ENCODE measurements at places on chromosomes 7 and 10.

- no peak for DNase-seq
These were observed 38.9 kb upstream of the PLCE1 start for GRCh38 chr10:93954726-93955363.

DNA sequence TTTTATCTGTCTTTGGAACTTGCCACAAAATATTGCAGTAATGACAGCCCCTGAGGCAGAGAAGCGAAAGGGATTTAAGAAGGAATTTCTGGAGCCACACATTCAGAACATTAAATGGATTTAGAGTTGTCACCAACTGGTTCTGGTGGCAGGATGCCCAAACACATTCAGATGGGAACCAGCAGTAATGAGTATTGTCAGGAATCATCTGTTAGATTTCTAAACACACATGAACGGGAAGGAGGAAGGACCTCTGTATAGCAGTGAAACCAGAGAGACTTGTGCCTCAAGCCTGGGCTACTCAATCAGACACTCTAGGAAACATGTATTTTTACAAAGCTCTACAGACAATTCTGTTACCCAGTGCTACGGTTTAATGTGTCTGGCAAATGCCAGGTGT is 103.8 kb upstream of the CCNY start:
- no peak for DNase-seq

GRCh38 chr10:112957640-112958092 is 7.6 kb downstream of the TCF7L2 start:
- DNase-seq = no peak

DNA sequence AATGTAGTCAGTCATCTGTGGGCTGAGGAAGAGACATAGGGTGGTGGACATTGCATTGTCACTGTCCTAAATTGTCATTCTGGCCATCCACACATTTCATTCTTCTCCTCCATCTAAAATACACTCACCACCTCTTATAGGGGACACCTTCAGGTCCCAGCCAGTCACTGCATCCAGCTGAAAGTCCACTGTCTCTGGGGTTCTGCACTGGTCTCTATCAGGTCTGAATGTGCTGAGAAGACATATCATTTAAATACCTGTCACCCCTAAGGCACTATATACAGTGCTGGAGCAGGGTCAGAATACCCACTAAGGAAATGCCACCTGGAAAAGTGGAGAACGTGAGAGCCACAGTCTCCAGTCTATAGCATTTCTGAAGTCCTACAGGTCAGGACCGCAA is 29.6 kb downstream of the SH2D4B start:
- no peak for DNase-seq

DNA sequence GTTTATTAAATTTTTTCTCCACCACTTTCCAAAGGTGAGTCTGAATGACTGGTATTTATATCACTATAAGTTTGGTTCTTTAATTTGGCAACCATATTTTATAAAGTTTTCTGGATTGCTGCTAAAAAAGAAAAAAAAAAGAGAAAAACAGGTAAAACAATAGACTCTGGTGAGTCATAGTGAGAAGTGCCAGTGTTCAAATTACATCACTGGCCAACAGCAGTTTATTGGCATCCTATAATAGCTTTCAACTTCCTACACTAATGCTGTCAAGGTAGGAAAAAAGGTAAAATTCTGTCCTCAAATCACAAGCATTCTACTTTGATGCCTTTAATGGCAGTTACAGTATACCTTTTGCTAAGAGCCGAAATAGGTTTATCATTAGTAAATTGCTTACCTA is 808.8 kb downstream of the GRM8 start:
- no peak for DNase-seq

DNA sequence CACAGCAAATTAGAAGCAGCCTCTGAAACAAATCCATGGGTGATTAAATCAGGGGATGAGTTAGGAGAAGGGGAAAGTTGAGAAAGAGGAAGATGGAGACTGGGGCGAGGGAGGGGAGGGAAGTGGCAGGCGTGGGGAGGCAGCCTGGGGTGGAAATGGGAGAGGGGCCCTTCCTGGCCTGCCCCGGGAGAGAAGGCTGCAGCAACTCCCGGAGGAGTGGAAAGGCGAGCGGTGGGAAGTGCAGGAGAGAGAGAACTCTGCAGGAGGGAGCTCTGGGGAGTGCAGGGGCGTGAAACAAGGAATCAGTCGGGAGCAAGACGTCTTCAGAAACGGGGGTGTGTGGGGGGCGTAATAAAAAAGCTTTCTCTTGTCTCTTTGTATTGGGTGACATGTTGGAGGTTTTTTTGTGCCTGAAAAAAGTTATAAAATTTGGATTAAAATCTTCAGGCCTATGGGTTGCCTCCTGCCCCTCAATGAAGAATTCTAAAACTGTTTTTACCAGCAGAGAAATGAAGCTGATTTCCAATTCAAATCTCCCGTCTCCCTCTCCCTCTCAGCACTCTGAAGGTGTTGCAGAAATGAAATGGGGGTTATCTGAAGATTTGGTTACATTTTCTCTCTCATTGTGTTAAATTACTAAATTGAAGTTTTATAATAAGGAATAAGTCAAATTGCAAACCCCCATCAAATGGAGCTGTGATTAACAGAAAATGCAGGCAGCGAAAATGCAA is 4.7 kb upstream of the UNCX start:
- DNase-seq = no peak
